ENCODE measurements at places on chromosomes 4 and X.

GRCh38 chr4:40475609-40476008 is 140.5 kb downstream of the CHRNA9 start:
- DNase-seq = no peak

- DNase-seq = no peak
Measured at GRCh38 chr4:11774346-11774745, 345.7 kb upstream of the HS3ST1 start.

DNA sequence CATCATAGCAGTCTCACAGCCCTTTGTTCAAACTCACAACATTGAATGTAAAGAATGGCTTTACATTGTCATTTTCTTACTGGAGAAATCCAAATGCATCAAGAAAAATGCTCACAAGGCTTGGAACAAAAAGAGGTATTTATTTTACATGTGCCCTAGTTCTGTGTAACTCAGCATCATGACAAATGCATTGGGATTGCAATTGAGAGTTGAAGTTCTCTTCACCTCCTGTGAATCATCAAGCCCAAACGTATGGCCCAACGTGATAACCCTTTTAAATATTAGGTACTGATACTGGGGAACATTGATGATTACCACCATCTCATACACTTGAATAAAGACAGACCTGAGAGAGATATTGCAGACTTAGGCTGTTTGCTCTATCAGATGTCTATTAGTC is 61.6 kb downstream of the GASK1B start:
- no peak for DNase-seq

GRCh38 chr4:30028826-30029225 is 691.3 kb upstream of the PCDH7 start:
- no peak for DNase-seq

- no peak for DNase-seq
Measured at GRCh38 chrX:113545040-113545439, 704.4 kb upstream of the AMOT start.

GRCh38 chr4:1985780-1986577 is 22.8 kb downstream of the NELFA start:
- DNase-seq = no peak

GRCh38 chr4:20253283-20253734 is 1.6 kb downstream of the SLIT2 start:
- DNase-seq = no peak

GRCh38 chr4:25234390-25235370 is 847 bp downstream of the PI4K2B start:
- peak; percentile 28 for DNase-seq

Data from T-helper 22 cell (primary cell).